ENCODE measurements at places on chromosomes 16 and 17.

DNA sequence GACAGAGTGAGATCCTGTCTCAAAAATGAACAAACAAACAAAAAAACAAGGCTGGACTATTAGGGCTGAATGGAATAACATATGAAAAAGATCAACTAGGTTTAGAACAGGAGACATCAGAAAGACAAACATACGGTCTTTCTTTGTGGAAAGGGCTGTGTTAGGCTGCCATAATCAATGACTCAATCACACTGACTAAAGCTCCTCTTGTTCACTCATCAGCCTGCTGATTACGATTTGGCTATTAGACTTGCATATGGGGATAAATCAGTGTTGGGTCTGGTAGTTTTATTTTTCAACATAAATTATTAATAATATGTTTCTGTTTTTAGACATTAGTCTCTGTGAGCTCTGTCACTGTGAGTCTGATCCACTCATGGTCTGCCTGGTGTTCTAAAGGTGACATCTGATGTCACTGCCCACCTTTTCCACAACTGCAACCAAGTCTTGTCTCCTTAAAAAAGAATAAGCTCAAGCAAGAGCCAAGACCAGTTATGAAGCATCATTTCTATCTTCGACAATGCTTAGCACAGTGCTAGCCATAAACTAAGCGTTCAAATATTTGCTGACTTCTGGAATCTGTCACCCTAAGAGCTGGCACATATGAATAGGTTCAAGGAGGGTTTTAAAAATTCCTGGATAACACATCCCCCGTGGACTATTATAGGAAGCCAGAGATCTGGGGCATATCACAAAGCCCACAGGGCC is 10.2 kb downstream of the CFAP20 start:
- H3K36me3 ChIP-seq = peaks cover 17% of the 10 kb centered on the region
- H3K27ac ChIP-seq = no peak overlapping the region
- no peak for DNase-seq
- no peaks in the 10 kb centered on the region for H3K27me3 ChIP-seq
- H3K4me1 ChIP-seq = peaks cover 26% of the 10 kb centered on the region

DNA sequence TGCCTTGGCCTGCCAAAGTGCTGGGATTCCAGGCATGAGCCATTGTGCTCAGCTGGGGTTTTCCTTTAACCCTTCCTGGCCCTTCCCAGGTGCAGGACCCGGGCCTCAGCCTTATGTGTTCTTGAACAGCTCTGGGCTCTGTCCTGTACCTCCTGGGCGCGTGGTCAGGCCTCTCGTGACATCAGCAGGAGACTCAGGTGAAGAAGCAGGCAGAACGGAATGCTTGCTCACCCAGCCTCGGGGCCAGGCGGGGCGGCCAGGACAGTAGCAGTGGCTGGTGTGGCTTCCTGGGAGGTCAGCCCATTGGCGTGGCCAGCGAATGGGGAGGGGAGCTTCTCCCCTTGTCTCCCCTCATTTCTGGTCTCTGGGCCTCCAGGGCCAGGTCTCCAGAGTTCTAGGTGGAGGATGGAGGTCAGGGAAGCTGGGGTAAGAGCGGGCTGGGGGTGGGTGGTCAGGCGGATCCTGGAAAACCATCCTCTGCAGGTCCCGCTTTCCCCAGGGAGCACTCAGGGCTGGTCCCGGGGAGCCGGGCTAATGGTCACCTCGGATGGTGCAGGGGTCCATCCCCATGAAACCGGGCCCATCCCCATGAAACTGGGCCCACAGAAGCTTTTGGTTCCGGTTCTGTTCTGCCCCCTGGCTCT is 281.5 kb downstream of the SEC14L1 start:
- peaks cover 76% of the 10 kb centered on the region for H3K4me1 ChIP-seq
- H3K36me3 ChIP-seq = peaks cover 25% of the 10 kb centered on the region
- no peak for DNase-seq
- H3K4me3 ChIP-seq = no peak overlapping the region
- H3K27me3 ChIP-seq = no peaks in the 10 kb centered on the region

DNA sequence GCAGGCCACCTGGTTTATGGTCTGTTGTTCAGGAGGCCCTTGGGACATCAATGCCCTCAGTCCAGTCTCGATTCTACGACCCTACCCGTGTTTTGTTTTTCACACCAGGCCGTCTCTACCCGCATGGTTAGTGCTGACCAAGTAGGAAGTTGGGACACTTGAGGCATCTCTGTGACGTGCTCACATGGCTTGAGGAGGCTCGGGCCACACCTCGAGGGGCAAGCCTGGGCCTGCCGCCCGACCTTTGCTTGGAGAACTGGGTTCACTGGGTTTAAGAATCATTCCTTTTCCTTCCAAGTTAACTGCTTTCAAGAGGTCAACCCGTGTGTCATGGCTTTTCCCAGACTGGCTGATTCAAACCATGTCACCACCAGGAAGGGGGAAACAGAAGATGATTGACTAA is 86.8 kb downstream of the CMIP start:
- H3K36me3 ChIP-seq = peaks cover 9% of the 10 kb centered on the region
- H3K27ac ChIP-seq = no peak overlapping the region
- peaks cover 22% of the 10 kb centered on the region for H3K4me1 ChIP-seq
- DNase-seq = no peak
- H3K27me3 ChIP-seq = no peaks in the 10 kb centered on the region

DNA sequence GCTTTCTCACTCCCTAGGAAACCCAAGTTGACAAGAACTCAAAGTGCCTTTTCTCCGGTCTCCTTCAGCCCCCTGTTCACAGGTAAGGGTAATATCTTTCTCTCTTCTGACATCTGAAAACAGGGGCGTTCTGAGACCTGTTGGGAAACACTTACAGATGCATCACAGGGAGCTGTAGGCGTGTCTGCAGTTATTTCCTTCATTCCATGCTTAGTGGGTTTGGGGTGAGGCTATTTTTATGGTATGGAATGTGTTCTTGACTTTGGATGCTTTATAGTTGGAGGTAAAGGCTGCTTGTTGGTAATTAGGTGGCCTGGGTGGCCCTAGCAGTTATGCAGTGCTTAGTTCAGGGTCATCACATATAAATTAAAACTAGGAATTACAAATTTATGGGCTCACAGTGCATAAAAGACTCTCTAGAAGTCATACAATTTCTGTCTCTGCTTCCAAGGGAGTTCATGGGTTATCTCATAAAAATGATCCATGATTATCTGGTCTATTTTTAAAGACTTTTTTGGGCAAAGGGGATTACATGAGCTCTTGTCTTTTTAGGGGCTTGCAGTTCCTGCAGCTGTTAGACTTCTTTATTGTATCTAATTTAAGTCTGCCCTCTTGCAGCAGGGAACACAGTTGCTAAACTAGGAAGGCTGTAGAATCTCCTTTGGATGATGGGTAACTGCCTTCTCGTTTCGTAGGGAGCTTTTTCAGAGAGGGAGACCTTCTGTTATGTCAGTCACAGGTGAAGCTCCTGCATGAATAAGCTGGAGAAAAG is 10.2 kb downstream of the SOCS7 start:
- peaks cover 9% of the 10 kb centered on the region for H3K4me1 ChIP-seq
- H3K27ac ChIP-seq = no peak overlapping the region
- no peaks in the 10 kb centered on the region for H3K36me3 ChIP-seq
- H3K4me3 ChIP-seq = no peak overlapping the region
- H3K27me3 ChIP-seq = no peaks in the 10 kb centered on the region

DNA sequence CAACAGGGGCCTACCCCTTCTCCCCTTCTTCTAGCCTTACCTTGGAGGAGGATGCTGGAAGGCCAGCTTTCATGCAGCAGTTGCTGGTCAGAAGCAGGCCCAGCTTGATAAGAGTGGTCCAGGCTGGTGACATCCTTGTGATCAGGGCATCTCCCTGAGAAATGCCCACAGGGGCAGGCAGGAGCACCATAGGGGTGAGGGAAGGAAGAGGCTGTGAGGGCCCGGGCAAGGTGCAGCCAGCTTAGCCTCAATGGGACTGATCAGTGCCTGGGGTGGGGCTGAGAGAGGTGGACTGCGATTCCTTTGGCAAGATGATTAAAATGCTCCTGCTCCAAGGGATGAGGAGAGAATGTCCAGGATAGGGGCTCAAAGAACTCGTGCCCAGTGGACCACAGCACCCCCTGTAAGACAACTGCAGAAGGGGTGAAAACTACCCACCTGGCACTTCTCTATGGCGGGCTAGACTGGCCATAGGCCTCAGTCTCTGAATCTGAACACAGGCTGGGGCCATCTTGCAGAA is 9.5 kb upstream of the GALK1 start:
- no peak overlapping the region for H3K4me3 ChIP-seq
- H3K27ac ChIP-seq = no peak overlapping the region
- peaks cover 37% of the 10 kb centered on the region for H3K36me3 ChIP-seq
- H3K4me1 ChIP-seq = peaks cover 27% of the 10 kb centered on the region
- no peak for DNase-seq
- peaks cover under 1% of the 10 kb centered on the region for H3K27me3 ChIP-seq

DNA sequence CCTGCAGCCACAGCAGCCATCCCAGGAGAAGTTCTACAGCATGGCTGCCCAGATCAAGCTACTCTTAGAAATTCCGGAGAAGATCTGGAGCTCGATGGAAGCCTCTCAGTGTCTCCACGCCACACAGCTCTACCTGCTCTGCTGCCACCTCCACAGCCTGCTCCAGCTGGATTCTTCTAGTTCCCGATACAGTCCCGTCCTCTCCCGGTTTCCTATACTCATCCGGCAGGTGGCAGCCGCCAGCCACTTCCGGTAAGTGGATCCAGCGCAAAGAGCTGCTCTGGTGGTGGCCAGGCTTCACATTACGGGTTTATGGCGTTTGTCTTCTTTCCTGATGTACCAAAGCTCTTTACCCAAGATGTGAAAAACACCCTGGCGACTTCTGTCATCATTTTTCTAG is 3.6 kb downstream of the COG1 start:
- no peak for DNase-seq
- peaks cover 55% of the 10 kb centered on the region for H3K36me3 ChIP-seq
- H3K4me1 ChIP-seq = peaks cover 17% of the 10 kb centered on the region
- H3K27me3 ChIP-seq = no peaks in the 10 kb centered on the region
- no peak overlapping the region for H3K4me3 ChIP-seq
- no peak overlapping the region for H3K27ac ChIP-seq

DNA sequence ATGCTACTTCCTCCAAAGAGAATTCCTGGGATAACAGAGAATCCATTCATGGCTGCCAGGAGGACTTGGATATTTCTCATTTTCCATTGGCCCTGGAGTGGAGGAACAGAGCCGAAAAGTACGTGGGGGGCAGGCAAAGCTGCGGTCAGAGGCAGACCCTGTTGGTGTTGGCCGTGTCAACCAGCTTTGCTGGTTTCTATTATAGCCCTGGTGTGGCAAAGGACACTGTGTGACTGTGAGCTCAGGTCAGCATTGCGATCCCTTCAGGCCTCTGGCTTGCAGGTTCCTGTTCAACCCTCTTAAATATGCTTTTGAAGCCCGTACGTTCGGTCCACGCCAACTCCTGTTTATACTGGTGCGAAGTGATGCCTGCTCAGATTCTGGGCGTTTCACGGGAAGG is 596.2 kb downstream of the MAF start:
- H3K4me3 ChIP-seq = no peak overlapping the region
- DNase-seq = no peak
- no peaks in the 10 kb centered on the region for H3K36me3 ChIP-seq
- H3K27ac ChIP-seq = no peak overlapping the region
- no peaks in the 10 kb centered on the region for H3K4me1 ChIP-seq

- DNase-seq = no peak
- H3K27ac ChIP-seq = no peak overlapping the region
- H3K4me1 ChIP-seq = peaks cover 7% of the 10 kb centered on the region
- no peaks in the 10 kb centered on the region for H3K36me3 ChIP-seq
- peaks cover 41% of the 10 kb centered on the region for H3K27me3 ChIP-seq
Observed at GRCh38 chr16:84823484-84823883, 3.7 kb downstream of the CRISPLD2 start.

- H3K36me3 ChIP-seq = no peaks in the 10 kb centered on the region
- peaks cover 14% of the 10 kb centered on the region for H3K4me1 ChIP-seq
- DNase-seq = no peak
- H3K4me3 ChIP-seq = no peak overlapping the region
- H3K27me3 ChIP-seq = no peaks in the 10 kb centered on the region
Observed at GRCh38 chr17:10728331-10728892, 1.4 kb downstream of the TMEM220 start.

- H3K4me1 ChIP-seq = no peaks in the 10 kb centered on the region
- H3K27ac ChIP-seq = no peak overlapping the region
- no peak for DNase-seq
- H3K36me3 ChIP-seq = peaks cover 14% of the 10 kb centered on the region
- H3K4me3 ChIP-seq = no peak overlapping the region
Observed at GRCh38 chr16:22070361-22071330, 21.7 kb upstream of the VWA3A start.

GRCh38 chr17:56173958-56174835 is 20.9 kb downstream of the ANKFN1 start:
- H3K4me1 ChIP-seq = no peaks in the 10 kb centered on the region
- no peaks in the 10 kb centered on the region for H3K36me3 ChIP-seq
- H3K27ac ChIP-seq = no peak overlapping the region
- DNase-seq = no peak

DNA sequence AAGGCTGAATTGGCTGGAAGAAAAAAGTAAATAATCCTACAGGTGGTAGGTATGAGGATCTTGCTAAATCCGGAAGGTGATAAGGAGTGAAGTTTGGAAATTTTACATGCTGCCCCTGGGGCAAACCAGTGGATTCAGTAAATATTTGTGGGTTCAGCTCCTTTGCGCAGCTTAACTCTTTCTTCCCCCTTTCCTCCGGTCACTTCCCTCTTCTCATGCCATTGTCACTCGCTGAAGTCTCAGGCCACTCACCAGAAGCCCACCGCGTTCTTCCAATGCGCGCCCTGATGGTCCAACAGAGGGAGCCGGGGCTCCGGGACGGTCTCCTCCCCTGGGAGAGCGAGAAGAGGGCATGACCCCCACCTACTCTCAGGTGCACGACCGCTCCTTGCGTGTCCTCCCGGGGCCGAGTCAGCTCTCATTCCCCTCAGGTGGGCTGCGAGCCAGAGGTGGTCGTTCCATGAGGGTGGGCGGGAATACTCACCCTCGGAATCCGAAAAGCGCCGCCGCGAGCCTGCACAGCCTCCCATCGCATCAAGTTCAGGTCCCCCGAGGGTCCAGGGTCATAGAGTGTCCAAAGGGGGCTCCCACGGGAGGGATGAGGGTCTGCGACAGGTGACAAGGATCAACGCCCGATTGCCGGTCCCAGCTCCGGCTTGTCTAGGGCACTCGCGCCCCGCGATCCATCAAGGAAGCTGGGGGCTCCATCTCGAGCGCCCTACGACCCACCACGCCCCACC is 474 bp downstream of the CLN3 start:
- H3K4me3 ChIP-seq = peak overlapping the region; percentile 83
- peaks cover 32% of the 10 kb centered on the region for H3K36me3 ChIP-seq
- peaks cover 50% of the 10 kb centered on the region for H3K4me1 ChIP-seq

- H3K4me3 ChIP-seq = no peak overlapping the region
- peaks cover 8% of the 10 kb centered on the region for H3K36me3 ChIP-seq
- H3K4me1 ChIP-seq = peaks cover 56% of the 10 kb centered on the region
- H3K27ac ChIP-seq = peak overlapping the region; percentile 81
- no peak for DNase-seq
Observed at GRCh38 chr17:73719588-73720071, 75.4 kb upstream of the SDK2 start.

- H3K4me1 ChIP-seq = peaks cover 5% of the 10 kb centered on the region
- H3K27me3 ChIP-seq = peaks cover 4% of the 10 kb centered on the region
- no peak for DNase-seq
- no peaks in the 10 kb centered on the region for H3K36me3 ChIP-seq
Observed at GRCh38 chr17:69088643-69089200, 28.0 kb upstream of the ABCA9 start.

DNA sequence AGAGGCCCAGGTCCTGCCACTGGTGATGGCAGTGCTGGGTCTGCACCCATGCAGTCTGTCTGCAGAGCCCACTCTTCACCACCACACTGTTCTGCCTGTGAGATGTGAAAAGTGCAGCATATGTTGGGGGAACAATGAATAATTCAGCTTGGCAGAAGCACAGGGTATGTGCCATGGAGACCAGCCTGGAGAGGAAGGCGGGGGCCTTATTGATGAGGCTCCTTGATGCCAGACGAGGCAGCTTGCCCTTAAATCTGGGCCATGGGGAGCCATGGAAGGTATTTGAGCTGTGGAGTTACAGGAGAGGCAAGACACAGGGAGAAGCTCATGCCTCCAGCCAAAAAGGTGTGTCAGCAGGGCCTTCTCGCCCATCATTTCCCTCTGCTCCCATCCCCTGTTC is 124.7 kb downstream of the C16orf78 start:
- no peak overlapping the region for H3K4me3 ChIP-seq
- H3K27ac ChIP-seq = no peak overlapping the region
- H3K36me3 ChIP-seq = no peaks in the 10 kb centered on the region
